NCI-H2171 treated with DMSO at 0.1 percent for 48 hours (cell line): ENCODE measurements at places on chromosomes 4 and X.

DNA sequence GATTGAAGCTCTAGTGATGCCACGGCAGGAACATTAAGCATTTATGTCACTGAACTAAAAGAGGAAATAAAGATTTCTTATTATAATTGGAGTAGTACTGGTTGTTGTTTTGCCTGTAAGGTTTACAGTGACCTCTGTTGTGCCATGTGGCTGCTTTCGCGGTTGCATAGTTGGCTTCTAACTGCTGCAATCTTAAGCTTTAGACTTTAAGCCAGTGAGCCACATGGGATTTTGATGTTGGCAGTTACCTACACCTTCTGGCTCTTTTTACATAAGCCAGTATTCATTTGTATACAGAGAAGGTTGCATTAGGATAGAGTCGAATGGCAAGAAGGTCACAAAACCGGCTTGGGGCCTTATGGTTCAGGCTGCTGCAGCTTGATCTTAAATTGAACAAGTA is 1311.6 kb downstream of the RAPGEF2 start:
- DNase-seq: no peak

- DNase-seq: no peak
Observed at GRCh38 chr4:20028645-20029044, 223.1 kb upstream of the SLIT2 start.

GRCh38 chrX:139967750-139968149 is 2.4 kb upstream of the CXorf66 start:
- DNase-seq: no peak

- no peak for DNase-seq
Observed at GRCh38 chr4:101259876-101260275, 87.5 kb downstream of the PPP3CA start.

- no peak for DNase-seq
Observed at GRCh38 chr4:146643812-146644401, 5.2 kb downstream of the POU4F2 start.

- no peak for DNase-seq
Observed at GRCh38 chr4:82706349-82707000, 92.1 kb downstream of the SCD5 start.

DNA sequence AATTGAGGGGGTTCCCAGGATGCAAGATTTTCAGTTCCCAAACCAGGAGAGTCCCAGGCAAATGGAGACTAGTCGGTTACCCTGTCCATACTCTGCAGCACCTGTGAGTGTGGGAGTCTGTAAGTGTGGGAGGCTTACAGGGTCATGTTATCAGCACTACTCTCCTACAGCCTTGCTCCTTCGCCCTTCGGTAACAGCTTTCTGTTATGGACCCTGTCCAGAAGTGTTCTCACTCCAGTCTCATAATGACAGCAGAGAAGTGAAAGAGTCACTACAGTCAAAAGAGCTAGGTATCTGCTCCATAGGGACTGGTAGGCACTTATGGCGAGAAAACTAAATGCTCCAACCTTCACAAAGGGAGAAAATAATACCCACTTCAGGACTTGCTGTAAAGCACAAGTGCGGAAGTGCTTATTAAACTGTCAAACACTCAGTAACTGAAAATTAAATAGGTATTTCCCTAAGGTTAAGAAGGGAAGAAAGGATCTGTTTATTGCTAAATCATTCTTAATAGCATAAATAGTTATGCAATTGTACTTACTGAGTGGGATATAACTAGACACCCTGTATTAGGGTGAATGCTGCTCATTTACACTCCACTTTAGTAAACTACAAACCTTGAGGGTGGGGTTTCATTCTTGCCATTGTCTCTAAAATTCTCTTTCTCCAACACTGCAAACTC is 2.7 kb upstream of the ADH7 start:
- no peak for DNase-seq

DNA sequence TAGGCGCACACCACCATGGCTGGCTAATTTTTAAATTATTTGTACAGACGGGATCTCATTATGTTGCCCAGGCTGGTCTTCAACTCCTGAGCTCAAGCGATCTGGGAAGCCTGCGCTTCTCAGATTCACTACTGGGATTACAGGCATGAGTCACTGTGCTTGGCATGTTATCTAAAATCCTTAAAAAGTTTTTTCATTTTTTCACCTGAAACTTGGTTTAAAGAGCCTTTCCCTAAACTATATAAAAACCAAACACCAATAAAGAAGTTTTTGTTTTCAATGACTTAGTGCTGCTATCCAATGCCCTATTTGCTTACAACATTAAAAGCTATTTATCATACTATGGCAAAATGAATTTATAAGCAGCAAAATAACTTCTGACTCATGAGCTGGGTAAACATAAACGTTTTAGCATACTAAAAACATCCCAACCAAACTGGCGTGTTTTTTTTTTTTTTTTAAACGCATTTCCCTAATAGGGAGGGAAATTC is 127.8 kb downstream of the UBE2K start:
- no peak for DNase-seq

DNA sequence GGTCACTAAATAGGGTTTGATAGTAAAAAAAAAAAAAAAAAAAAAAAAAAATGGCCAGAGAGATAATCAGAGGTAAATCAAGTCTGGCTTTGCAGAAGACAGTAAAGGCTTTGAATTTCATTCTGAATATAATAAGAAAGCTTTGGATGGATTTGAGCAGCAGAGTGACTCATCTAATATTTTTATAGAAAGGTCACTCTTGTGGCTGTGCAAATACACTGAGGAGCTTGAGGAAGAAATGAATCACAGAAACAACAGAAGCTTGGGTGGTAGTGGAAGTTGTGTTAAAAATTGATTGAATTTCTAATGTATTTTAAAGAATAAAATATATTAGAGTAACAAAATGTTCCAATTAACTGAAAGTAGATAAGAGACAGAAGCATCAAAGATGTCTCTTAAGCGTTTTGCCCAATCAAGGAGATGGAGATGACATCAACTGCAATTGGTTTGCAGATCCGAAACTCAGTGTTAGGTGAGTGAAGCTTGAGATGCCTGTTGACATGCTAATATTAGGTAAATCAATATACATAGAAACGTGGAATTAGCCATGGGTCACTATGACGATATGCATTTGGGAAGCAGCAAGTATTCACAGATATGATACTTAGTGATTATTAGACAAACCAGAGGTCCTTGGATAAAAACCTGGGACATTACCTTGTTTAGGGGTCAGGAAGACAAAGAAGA is 280.5 kb downstream of the GPM6A start:
- DNase-seq: no peak

DNA sequence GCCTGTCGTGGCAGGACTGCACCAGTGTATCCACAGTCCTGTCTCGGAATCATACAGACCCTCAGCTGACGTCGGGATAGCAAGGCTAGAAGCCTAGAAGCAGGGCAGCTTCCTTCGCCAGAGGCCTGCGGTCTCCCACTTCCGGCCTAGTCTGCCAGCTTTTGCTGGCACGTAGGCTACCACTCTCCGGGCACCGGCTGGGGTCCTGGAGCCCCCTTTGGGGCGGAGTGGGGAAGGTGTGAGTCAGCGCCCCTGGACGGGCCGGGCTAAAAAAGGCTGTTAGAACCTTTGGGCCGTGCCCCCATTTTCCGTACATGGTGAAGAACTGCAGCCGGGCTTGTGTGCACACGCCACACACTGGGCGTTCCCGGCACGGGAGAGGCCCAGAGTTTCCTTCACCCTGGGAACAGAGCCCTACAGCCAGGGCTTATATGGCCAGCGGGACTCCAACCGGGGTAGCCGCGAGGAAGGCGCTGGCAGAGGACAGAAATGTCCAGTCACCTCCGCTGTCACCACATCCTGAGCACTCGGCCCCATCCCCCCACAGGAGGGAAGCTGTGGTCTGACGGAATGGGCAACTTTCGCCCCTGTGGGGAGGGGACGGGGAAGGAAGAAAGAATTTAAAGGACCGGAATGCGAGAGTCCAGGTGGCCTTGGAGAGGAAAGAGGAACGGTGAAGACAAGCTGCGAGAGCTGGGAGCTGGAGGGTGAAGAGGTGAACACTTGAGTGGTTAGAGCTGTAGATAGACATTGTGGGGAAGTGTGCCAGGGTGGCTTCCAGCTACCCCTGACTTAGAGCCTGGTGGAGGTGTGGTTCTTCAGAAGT is 4.6 kb downstream of the MAGIX start:
- DNase-seq: no peak

DNA sequence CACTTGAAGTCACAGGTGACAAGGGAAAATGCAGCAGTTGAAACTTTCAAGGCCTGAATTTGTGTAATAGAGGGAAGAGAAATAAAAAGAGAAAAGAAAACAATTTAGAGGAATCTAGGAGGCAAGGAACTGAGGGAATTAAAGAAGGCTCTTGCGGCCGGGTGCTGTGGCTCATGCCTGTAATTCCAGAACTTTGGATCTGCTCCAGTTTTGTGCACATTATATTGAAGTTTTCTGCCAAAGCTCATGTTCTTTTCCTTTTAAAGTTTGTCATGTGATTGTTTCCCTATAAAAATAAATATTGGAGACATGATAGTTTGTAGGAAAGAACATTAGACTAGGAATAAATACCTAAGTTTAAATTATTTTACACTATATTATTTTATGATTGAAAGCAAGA is 433.9 kb upstream of the CPEB2 start:
- DNase-seq: no peak

DNA sequence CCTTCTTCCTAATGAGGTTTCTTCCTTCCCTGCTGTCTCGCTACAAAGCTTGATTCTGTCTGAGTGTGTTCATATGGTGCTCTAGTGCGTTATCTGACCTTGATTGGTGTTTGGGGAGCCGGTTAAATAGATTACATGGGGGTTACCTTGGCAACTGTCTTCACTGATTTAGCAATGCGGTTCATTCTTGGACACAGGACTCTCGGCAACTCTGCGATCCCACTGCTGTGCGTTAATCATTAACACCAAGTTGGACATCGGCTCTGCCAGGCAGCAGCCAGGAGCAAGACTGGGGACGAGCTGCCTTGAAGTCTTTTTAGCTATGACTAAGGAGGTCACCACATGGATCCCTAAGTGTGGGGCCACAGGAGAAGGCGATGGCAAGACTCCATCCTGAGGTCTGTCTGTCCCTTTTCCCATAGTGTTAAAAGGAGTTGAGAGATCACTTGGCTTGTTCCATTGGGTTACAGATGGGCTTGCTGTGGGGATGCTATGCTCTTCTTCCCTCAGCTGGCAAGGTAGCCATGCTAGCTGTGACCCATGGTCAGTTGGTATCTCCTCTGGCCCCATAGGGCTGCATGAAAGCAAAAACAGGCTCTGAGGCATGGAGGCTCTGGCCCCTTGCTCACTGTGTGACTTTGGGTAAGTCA is 93.4 kb upstream of the MAMLD1 start:
- no peak for DNase-seq

GRCh38 chrX:41384051-41384705 is 50.2 kb downstream of the DDX3X start:
- DNase-seq: peak; percentile 14

GRCh38 chr4:46462733-46463132 is 72.8 kb upstream of the GABRA2 start:
- no peak for DNase-seq

- DNase-seq: no peak
Observed at GRCh38 chr4:70927502-70928137, 25.5 kb downstream of the MOB1B start.
